CD4-positive, alpha-beta T cell treated with Interleukin-1 beta for 1 hour (primary cell): ENCODE measurements at places on chromosomes 2 and 18.

GRCh38 chr2:168854651-168855050 is 35.6 kb downstream of the SPC25 start:
- DNase-seq = no peak

DNA sequence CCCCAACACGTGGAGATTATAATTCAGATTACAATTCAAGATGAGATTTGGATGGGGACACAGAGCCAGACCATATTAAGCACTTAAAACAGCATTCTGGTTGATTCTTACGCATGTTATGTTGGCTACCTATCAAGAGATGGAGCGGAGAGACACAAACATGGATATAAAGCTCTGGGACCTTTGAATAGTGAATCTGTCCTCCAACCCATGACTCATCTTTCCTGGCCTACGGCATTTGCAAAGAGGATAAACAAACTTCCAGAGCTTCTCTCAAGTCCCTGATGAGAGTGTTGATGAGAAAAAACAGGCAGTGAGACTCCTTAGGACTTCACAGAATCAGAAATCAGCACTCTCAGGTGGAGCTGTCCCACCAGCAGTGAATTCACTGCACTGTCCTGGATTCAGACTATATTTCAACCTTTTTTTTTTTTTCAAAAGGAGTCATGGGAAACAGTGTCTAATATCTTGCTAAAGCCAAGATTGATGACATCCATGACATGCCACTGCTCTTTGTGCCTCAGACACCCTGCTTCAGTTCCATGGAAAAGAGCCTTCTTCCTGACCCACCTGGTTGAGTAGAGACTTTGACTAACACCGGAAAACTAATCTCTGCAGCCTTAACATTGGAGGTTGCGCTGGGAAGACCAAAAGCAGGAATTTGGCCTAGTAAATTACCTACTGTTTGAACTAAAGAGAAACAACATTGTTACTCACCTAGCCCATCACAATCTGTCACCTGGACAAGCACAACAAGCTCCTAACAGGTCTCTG is 62.1 kb upstream of the NPAS2 start:
- no peak for DNase-seq

GRCh38 chr2:170235860-170236679 is 58.1 kb downstream of the MYO3B start:
- no peak for DNase-seq

GRCh38 chr2:212546669-212547068 is 8.1 kb upstream of the ERBB4 start:
- DNase-seq = no peak

GRCh38 chr2:190792956-190793888 is 87.4 kb upstream of the GLS start:
- DNase-seq = no peak

DNA sequence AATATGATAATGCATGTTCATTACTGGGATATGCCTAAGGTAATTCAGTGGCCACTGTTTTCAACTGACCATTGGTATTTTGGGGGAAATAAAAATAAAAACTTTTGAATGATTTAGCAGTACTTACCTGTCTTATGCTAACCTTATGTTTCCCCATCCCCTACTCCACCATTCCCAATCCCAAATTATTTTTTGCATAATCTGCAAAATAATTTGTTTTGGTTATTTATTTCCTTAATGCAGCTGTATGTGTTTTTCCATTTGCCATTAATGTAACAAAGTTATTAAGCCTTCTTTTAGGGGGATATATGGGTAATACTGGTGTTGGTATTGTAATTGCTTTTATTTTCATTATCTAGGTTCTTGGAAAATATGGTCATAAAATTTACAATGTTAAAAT is 213.9 kb upstream of the GULP1 start:
- no peak for DNase-seq

- no peak for DNase-seq
Observed at GRCh38 chr2:241730671-241731293, 3.6 kb upstream of the D2HGDH start.

DNA sequence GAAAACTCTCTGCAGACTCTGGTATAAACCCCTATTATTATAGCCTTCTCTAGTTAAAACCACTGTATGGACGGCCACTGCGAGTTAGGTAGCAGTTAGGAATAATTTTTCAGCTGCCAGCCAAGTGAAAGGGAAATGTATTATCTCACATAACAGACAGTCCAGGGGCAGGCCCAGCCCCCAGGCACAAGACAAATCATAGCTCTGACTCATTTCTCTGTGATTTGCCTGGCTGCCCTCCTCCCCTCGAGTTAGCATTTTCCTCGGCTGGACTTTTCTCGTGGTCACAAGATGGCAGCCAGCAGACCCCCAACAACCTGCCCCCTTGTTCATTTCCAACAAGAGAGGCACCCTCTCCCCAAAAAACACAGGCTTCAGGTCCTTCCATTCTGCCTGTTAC is 10.5 kb downstream of the VIT start:
- no peak for DNase-seq

GRCh38 chr2:207944979-207945600 is 80.2 kb downstream of the PLEKHM3 start:
- DNase-seq = no peak

DNA sequence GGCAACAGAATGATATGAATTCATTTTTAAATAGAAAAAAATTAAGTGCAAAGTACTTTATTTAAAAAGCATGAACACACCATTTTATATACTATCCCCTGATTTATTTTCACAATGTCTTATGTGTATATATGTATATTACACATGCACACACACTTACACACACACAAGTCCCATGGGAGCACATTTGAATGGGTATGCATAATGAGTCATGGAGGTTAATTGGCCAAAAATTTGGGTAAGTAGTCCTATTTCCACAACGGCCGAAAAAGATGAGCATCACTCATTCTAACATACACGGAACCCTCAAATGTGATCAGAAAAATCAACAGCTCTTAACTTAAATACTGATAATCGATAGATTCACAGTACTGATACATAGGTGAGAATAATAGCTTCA is 97.4 kb upstream of the NABP1 start:
- DNase-seq = no peak
